ENCODE measurements at places on chromosomes 2 and 18.

- DNase-seq, result no peak
Observed at GRCh38 chr2:225649274-225649673, 249.8 kb downstream of the NYAP2 start.

DNA sequence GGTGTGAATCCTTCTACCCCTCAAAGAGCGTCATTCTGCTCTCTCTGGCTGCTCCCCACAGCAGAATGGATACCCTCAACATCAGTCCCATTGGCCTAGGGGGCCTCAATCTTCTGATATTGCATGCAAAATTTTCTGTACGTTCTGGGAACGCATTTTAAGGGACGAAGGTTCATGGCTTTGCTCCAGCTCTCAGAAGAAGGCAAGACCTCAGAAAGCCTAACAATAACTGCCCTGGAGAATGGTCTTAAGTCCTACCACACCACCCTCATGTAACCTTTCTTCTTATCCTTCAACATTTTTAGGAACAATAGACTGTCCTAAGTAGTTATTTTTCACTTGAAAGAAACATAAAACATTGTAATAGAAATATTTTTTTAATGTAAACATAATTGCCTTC lies 212.6 kb downstream of the PRKCE start:
- no peak for DNase-seq

DNA sequence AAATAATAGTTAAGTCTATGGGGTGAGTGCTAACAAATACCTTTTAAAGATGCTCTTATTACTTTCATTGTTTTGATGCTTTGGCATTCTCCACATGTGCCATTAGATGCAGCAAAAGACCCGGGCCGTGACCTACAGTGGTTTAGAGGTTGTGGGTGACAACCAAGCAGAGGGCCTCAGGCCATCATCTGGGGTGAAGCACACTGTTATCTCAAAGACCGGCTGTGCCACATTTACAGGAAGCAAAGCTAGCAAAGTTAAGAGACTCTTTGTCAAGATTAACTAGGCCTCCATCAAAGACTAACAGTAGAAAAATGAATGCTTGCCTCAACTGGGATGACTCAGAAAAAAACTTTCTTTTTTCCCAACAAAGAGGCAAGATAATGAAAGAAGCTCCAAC lies 695.3 kb downstream of the SATB2 start:
- no peak for DNase-seq

GRCh38 chr2:172198361-172198760 lies 95.7 kb upstream of the DLX2 start:
- no peak for DNase-seq

DNA sequence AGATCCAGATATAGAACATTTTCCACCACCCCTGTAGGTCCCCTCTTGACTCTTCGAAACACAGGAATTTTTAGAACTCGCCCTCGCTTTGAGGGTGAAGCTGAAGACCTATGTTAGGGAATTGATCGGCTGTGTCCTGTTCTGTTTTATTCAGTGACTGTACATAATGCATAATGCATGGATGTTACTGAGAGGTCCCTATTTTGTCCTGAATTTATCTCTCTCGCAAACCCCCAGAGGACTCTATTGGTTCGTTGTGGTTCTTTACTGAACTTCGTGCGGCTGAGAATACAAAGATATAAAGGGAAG lies 431 bp upstream of the EIF5B start:
- no peak for DNase-seq

Measured in activated CD8-positive, alpha-beta memory T cell treated with anti-CD3 and anti-CD28 coated beads for 1 hour (primary cell).